ENCODE measurements at places on chromosomes 2 and 18.

DNA sequence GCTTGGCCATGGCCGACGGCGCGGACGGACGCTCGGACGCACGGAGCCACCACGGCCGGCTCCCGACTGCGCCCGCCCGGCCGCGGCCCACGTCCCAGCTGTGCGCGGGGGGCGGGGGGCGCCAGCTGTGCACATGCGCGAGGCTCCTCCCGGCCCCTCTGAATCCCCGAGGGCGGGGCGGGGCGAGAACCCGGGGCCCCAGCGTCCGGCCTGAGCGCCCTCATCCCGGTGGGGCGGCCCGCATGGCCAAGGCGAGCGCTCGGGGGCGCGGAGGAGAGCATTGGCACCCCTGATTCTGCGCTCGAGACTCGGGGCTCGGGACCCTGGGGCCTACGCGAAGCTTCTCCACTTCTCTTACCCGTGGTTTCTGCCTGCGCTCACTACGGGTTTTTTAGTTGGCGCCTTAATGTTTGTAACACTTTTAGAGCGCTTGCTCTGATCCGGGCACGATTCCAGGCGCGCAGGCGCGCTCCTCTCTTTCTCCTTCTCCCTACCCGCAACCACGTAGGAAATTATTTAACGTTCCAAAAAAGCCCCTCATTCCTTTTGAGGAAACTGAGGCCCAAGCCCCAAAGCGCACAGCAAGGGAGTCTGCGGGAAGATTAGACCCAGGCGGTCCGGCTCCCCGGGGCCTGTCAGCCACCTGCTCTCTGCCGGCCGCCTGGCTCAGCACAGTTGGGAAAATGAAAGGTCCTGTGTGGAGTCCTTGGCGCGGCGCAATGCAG lies at the start of gene PXDN:
TSS of gene PXDN (minus strand) at position 70 of the 725 bp plus-strand sequence. CDS start at position 10, 60 bp downstream.
- DNase-seq: no peak

DNA sequence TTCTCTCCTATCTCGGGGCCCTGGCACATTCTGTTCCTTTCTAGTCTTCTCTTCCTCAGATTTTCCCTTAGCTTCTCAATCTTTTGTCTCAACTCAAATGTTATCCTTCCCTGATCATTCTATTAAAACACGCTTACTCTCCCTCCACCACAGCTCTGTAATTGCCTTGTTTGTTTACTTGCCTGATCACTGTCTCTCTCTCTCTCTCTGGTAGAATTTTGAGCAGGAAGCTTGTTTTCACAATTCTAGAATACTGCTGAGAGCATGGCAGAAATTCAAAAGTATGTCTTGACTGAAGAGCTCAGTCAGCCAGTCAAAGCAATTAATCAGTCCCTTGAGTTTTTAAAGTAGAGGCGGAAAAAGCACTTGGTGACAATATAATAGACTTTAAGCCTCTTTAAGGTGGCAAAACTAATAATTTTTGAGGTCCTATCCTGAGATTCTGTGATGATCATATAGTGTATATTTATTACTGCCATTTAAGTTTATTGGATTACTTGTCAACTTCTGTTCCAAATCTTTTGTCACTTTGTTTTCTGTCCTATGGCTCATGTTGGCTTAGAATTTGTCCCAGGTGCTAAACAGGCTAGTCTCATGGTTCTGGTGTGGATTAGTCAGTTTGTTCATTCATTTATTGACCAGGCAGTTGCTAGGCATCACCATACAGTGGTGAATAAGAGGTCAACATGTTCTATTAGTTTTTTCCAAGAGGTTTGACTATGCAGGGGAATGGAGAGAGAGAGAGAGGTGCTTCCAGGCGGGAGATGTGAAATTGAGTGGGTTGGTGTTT lies 2.3 kb downstream of the PSMD1 start:
- no peak for DNase-seq

DNA sequence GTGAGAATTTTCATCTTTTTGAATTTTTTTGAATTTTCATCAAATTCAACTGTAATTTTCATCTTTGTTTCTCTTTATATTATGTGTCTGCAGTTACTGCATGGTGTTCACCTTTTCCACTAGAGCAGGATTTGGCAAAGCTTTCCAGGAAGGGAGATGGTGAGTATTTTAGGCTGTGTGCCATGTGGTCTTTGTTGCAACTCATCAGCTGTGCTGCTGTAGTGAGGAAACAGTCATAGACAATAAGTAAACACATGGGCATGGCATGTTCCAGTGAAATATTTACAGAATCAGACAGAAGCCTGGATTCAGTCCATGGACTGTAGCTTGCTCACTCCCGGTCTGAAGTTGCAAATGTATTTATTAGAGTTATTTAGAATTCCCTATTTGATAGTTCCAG lies 120.4 kb downstream of the DCDC2C start:
- DNase-seq: no peak

DNA sequence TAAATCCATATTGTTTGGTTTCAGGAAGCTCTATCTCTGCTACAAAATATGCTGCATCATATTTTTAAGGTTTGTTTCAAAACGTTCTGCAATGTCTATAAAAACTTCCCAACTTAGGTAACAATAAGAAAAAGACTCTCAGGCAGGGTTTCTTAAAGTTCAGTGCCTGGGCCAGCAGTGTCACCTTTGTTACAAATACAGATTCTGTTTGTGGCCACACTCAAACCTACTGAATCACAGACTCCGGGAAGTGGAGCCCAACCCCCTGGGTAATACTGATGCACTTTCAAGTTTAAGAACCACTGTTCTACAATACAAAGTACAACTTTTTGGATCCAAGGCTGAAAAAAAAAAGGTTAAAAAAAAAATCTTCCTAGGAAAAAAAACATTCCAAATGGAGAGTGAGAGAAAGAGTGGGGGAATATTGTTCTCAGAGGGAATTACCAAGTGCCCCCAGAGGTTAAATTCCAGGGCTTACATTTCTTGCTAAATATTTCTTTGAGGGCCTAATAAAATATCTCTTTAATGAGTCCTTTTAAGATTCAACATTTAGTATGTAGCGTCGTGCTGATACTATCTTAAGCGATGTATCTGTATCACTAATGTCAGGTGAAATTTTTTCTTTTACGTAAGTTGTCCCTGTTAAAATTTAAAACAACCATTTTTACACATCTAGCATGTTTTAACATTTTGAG lies 476.7 kb downstream of the TXNL1 start:
- DNase-seq: no peak

- no peak for DNase-seq
Measured at GRCh38 chr2:127599211-127599610, 46.7 kb upstream of the GPR17 start.

DNA sequence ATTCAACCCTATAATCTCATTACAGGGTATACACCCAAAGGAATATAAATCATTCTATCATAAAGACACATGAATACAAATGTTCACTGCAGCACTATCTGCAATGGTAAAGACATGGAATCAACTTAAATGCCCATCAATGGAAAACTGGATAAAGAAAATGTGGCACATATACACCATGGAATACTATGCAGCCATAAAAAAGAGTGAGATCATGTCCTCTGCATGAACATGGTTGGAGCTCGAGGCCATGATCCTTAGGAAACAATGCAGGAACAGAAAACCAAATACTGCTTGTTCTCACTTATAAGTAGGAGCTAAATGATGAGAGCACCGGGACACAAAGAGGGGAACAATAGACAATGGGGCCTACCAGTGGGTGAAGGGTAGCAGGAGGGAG lies 88.5 kb upstream of the CD226 start:
- no peak for DNase-seq

DNA sequence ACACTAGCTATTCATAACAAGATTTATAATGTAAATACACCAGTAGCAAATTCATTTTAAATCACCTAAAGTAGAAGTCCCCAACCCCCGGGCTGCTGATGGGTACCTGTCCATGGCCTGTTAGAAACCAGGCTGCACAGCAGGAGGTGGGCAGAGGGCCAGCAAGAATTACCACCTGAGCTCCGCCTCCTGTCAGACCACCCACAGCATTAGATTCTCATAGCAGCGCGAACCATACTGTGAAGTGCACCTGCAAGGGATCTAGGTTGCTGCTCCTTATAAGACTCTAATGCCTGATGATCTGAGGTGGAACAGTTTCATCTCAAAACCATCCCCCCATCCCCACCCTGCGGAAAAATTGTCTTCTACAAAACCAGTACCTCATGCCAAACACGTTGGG lies 71.3 kb downstream of the KANSL1L start:
- DNase-seq: no peak

- no peak for DNase-seq
Measured at GRCh38 chr2:138028538-138028937, 64.3 kb downstream of the HNMT start.

- DNase-seq: no peak
Measured at GRCh38 chr18:47791461-47791985, 138.9 kb downstream of the SMAD2 start.

DNA sequence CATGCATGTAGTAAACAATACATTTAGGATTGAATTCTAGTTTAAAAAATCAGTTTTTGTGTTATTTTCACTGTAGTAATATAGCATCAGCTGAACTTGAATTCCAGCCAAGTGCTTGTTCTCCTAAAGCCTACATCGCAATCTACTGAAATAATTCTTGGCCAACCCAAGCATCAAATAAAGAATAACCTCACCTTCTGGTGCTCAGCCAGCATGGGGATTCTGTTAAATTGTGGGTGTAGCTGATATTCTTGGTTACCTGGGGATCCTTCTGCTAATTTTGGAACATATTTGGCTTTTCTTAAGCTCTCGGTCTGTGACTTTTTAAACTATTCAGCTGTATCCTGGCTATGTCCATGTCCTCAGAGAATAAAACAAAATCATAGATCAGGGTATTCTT lies 248.8 kb downstream of the NRXN1 start:
- no peak for DNase-seq

GRCh38 chr2:238515377-238515776 lies 88.7 kb downstream of the ASB1 start:
- DNase-seq: no peak

GRCh38 chr2:230931556-230932231 lies 6.7 kb upstream of the GPR55 start:
- DNase-seq: no peak

GRCh38 chr2:86787736-86788135 lies 3.0 kb downstream of the CD8A start:
- DNase-seq: no peak
